ENCODE measurements at places on chromosomes 3 and 15.
A peak's percentile ranks its signal among the peaks of the same experiment; 100 is the strongest.

DNA sequence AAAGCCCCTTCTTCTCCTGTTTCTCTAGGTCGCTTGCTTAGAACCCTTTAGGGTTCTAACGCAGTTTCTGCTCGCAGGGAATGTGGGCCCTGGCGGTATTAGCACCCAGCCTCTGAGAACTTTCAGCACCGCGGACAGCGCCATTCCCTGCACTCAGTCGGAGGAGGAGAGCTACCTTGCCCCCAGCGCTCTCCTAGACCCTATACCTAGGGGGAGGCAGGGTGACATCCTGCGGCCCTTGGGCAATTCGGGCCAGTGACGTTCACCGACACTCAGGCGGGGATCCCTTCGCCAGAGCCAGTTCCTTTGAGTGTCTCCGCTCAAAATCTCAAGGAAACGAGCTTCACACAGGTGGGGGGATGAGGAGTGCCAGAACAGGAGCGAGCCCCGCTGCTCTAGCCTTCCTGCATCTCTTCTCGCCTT, 1.3 kb downstream of the SLC7A14 start:
- peak; percentile 78 for DNase-seq

DNA sequence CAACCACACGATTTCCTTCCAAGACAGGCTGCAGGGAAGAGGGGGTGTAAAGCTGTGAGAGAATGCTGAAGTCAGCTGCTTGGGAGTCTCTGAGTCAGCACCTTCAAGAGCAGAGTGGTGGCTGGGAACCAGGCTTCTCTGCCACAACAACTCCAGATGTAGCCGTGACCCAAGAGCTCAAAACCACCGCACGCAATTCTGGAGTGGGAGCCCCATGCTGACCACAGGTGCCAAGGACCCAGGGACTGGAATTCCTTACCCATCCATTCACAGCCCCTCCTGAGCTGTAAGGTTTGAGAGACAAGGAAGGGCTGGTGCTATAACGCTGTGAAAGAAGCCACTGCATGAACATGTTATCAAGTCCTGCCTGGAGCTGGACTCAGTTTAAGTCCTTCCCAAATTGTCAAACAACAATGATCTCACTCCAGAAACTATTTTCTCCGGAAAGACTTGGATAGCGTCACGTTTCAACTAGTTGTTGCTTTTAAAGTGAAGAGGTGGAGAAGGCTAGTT, 61.4 kb downstream of the UMPS start:
- no peak for DNase-seq

- no peak for DNase-seq
Measured at GRCh38 chr3:162007722-162008121, 511.1 kb downstream of the OTOL1 start.

- peak; percentile 54 for DNase-seq
Measured at GRCh38 chr15:22895465-22896190, 57.2 kb downstream of the NIPA2 start.

DNA sequence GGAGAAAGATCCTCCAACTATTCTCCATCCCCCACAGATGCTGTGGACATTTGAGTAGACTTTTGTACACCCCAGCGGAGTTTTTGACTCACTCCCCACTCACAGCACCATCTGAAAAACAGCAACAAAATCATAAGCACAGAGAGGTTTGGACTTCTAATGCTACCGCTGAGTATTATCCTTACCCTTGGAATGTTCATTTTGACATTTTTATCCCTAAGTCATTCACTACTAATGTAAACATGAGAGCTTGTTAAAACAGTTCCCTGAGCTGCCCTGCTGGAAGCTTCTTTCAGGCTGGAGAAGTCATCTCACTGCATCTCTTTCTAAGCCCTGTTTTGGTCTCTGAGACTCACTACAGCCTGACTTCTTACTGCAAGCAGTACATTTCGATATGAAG, 1045.9 kb downstream of the MCTP2 start:
- no peak for DNase-seq

DNA sequence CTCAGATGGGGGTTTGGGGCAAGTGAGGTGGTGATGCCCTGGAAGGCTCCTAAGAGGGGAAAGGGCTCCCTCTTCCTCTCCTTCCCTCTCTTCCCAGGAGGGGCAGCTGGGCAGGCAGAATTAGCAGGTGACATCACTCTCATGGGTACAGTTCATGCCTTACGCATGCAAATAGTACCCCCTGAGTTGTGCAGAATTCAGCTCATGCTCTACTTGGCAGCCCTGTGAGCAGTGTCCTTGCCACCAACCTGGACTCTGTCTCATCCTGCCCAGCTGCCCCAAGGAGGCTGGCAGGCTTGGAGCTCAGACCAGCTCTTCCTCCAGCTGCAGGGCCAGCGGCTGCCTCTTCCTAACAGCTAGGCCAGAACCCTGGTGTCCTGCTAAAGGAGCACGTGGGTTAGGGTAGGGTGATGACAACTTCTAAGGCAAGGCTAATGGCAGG, 3.3 kb downstream of the CHAC1 start:
- DNase-seq = no peak

DNA sequence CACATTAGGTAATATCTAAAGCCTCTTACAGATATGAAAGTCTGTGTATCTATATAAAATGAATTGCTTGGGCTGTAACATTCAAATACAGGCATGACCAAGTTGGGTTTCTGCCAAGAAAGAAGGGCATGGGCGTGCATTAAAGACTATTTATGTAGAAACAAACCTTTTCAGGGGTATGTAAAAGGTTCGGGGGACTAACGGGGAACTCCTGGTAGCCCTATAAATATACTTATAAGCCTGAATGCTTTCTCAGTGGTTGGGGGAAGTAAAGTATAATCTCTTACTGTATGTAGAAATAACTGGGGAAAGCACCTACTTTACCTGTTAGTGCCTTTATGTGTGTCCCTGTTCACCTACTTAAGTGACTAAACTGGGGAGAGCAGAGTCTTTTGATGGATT, 154.5 kb upstream of the TBL1XR1 start:
- no peak for DNase-seq

DNA sequence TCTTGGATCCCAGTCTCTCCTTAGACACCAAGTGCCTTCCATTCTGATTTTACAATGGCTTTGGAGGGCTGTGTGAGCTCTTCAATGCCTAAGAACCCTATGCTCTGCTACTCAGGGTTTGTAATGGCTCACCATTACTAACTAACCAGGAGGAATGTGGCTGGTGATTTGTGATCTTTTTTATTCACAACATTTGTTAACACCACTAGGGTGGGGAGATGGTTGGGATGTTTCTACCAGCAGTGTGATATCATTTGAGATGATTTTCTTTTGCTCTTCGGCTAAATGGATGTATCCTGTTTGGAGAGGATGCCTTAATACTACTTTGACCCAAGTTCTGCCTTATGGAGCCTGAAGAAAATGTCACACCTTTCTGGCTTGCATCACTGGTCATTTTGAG, 226.9 kb downstream of the MFSD1 start:
- no peak for DNase-seq

DNA sequence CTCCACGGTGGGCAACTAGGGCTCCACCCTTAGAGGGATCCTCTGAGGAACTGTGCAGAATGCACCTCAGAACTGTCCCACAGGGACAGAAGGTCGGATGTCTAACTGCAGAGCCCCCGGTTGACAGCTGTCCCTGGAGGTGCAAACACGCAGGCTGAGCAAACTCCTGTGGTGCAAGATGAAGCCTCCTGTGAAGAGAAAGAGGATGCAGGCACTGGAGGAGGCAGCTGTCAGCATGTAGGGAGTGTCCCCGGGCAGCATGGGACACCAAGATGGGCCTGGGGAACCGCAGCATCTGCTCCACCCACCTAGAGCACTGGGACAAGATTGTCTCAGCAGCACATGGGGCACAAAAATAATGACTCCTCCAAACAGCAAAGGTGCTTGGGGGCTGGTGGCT, 258.9 kb downstream of the ABHD5 start:
- no peak for DNase-seq

DNA sequence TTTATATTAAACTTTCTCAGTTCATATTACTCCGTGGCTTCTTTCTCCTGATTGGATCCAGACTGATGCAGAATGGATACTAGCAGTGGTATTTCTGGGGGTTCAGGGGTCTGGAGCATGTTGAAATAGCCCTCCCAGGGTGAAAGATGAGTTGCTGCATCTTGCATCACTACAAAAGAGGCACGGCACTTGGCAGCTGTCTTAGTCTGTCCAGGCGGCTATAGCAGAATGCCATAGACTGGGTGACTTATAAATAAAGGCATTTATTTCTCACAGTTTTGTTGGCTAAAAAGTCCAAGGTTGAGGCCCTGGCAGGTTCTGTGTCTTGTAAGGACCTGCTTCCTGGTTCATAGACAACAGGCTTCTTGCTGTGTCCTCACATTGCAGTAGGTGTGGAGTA, 660 bp upstream of the BCL2L10 start:
- no peak for DNase-seq

GRCh38 chr3:74271541-74271940, 342.9 kb downstream of the CNTN3 start:
- no peak for DNase-seq

DNA sequence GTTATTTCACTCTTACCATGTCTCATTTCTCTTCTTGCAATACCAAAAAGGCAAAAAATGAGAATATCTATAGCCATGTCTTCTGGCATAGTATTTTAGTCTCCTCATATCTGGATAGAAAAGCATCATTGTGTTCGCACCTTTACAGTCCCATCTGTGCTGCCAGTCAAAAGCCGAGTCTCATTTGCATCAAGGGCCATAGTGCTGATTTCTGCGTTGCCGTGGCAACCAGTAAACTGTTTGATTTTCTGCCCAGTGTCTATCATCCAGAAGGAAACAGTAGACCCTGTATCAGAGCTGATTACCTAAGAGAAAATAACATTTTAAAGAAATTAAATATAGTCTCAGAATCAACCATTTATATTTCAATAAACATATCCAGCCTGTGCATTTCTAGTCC, 86.1 kb upstream of the SERPINI2 start:
- DNase-seq = no peak

GRCh38 chr15:96716075-96716474, 385.6 kb downstream of the NR2F2 start:
- DNase-seq = no peak

- DNase-seq = no peak
Measured at GRCh38 chr3:67937498-67938118, 283.2 kb upstream of the SUCLG2 start.

DNA sequence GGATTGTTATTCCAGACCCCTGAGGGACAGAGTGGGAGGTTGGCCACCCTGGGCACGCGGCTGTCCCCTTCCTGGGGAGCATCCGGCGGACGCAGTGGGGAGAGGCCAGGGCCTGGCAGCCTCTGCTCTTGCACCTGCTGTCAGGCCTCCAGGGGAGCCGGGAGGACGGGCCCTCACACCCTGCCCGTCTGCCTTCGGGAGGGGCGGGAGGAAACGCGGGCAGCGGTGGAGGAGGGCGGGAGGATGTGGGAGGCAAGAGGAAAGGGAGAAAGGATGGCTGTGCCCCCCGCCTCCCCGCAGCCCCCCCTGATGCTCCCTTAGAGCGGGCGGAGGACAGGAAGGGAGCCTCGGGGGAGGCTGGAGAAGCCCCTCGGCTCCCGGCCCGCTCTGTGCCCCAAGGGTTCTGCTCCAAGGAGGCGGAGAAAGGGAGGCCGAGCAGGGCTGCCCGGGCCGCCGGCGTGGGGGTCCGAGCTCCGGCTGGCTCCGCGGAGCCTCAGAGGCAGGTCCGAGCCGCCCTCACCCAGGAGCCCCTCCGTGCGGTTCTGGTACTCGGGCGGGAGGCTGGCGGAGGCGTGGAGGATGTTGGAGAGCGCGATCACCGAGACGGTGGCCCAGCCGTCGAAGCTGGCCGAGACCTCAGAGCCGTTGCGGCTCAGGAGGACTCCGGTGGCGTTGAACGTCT, 40.9 kb downstream of the MUC20 start:
- no peak for DNase-seq

DNA sequence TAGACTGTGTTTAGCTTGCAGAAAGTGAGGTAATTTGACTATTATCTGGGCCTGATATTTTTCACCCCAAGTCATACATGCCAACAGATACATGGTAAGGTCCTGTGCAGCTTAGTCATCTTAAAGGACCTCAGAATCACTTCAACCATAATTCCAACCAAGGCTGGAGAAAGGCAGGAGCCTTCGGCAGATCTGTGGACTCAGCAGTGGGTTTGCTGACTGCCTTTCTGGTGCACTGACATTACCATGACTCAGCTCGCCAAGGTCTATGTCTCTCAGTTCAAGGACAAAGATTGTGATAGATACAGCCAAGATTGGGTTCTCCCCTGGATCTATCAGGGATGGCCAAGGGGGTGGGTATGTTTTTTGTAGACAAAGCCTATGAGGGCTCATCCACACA, 32.7 kb downstream of the LYZL4 start:
- DNase-seq = no peak

DNA sequence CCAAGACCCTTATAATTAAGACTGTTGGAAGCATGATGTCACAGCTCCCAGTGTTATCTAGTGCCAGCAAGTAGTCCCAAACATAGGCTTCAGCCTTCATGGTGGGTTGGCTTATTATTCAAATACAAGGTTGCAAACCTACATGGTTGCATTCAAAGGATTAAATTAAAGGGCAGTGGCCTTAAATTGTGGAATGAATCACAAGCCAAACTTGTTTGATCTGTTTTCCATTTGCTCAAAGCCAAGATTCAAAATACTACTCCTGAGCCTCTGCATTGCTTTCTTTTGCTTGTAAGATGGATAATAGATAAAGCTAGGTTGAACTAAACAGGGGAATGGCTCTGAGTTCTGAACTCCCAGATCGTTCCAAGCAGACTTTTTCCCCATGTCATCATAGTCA, 52.4 kb upstream of the GNB4 start:
- no peak for DNase-seq

DNA sequence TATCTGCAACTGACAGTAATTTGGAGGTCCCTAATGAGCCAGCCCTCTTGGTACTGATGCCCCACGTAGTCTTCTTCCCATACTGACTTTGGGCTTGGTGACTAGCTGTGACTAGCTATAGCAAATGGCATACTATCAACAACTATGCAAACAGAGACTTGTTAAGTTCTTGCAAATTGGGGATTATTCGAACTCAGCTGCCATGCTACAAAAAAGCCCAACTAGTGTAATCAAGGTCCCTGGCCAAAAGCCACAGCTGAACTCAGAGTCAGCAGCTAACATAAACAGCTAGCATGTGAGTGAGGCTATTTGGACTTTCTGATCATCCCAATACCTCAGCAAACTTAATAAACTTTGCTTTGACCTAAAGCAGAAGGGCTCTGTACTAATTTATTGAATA, 121.2 kb upstream of the PLXND1 start:
- DNase-seq = no peak

GRCh38 chr3:49553692-49554632, at the start of gene BSN:
Gene BSN (plus strand): TSS chr3:49554477. CDS start chr3:49554603, 126 bp downstream.
- DNase-seq = peak; percentile 93
